IPS DF 6.9 (cell line): ENCODE measurements at places on chromosomes 11 and 22.

DNA sequence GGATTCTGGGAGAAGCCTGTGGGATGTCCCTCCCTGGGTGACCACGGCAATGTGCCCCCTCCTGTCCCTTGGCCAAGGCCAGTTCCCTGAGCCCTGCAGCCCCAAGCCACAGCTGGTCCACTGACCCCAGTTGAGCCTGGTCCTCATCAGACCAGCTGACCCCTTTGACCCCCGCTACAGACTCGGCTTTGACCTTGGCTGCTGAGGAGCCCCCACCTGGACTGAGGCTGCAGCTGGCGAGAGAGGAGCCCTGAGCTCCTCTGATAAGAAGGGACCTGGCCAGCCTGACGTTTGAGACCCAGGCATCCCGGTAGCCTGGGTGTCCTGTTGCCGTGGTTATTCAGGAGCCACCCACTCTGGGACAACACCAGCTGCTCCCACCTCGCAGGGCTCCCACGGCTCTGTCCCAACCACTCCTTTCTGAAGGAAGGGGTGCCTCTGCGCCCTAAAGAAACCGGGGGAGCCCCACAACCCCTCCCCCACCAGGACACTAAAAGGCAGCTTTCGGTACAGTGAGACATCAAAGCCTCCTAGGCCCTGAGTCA is 3.0 kb downstream of the ASCL2 start:
- DNase-seq, result no peak

GRCh38 chr11:133950874-133951326 is 5.9 kb downstream of the IGSF9B start:
- no peak for DNase-seq

- no peak for DNase-seq
These were observed 4.2 kb upstream of the HBD start for GRCh38 chr11:5238486-5238885.

DNA sequence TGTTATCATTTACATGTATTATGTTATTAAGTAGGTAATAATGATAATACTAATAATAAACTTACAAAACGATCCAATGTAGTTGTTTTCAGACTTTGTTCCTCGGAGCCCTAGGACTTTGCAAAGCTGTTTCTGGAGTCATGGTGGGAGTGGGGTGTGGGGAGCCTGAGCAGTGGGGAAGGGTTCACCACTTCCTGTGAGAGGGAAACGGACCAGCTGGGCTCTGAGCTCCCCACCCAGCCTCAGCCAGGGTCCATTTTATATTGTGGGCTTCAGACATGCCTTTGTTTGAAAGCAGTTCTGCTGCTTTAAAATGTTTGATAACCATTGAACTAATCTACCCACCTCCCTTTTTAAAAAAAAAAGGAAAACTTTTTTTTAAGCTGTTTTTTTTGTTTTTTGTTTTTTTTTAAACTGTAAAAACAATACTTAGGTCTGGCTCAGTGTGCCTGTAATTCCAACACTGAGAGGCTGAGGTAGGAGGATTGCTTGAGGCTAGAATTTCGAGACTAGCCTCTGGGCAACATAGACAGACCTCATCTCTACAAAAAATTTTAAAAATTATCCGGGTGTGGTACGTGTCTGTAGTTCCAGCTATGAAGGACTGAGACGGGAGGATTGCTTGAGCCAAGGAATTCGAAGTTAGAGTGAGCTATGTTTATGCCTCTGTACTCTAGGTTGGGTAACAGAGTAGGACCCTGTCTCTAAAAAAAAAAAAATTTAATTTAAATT is 7.0 kb downstream of the SERPING1 start:
- no peak for DNase-seq

DNA sequence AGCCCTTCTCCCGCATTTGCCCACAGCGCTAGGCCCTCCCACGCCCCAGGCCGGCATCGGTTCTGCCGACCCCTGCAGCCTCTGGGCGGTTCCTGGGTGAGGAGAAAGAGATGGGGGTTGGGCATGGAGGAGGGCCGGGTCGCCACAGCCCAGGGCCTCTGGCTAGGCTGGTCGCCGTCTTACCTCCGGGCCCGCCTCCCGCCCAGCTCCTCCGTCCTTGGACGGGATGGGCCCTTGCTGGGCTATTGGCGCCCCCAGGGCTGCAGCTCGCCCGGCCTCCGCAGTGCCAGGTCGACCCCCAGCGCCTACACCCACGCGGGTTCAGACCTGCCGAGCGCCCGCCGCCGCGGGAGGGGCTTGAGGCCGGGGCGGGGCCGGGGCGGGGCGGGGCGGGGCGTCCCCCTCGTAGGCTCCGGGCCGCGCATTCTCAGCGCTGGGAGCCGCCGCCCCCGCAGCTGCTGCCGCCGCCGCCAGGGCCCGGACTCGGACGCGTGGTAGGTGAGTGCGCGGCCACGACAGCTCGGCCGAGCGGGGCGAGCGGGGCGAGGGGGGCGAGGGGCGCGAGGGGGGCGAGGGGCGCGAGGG is at the start of gene CD151:
Gene CD151 (plus strand): TSS at position 424 of the 585 bp plus-strand sequence. CDS start 3,118 bp downstream, outside the sequence.
- no peak for DNase-seq

DNA sequence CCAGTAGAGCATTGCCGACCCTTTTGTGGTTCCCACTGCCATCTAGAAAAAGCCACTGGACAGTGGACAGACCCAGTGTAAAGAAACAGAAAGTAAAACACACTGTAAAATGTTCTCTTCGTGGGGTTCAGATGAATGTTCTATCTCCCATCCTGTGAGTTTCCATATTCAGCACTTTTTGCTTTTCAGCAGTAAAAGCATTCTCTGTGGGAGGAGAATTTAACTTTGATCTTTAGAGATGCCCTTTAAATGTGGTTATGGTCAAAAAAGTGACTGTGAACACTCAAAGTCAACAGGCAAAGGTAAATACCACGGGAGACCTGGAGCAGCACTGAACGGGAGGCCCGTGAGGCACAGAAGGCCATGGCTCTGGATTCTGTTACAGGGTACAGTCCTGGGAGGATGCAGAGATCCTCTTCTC is 53.9 kb downstream of the FLI1 start:
- DNase-seq, result no peak

DNA sequence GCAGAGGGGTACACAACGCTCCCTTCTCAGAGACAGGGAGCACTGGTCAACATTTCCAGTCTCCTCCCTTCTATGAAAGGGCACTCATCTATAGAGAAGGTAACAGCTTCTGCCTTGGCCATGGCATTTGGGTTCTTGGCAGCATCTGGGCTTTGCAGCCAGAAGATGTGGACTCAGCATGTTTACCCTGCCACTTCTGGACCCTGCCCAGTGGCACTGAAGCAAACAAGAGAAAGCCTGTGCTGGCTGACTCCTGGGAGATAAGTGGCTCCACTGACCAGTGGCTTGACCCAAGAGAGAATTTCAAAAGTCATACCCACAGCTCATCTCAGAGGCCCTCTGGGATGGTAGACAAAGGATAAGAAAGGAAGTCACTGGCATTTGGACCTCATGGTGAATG is 8.0 kb downstream of the CSNK2A3 start:
- no peak for DNase-seq

DNA sequence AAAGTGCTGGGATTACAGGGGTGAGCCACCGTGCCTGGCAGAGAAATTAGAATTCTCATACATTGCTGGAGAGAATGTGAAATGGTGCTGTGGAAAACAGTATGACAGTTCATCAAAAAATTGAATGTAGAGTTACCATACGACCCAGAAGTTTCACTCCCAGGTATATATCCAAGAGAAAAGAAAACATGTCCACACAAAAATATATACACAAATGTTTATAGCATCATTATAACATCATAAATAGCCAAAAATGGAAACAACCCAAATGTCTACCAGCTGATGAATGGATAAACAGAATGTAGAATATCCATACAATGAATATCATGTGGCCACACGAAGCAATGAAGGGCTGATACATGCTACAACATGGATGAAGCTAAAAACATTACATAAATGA is 34.6 kb downstream of the MED15 start:
- DNase-seq, result no peak

DNA sequence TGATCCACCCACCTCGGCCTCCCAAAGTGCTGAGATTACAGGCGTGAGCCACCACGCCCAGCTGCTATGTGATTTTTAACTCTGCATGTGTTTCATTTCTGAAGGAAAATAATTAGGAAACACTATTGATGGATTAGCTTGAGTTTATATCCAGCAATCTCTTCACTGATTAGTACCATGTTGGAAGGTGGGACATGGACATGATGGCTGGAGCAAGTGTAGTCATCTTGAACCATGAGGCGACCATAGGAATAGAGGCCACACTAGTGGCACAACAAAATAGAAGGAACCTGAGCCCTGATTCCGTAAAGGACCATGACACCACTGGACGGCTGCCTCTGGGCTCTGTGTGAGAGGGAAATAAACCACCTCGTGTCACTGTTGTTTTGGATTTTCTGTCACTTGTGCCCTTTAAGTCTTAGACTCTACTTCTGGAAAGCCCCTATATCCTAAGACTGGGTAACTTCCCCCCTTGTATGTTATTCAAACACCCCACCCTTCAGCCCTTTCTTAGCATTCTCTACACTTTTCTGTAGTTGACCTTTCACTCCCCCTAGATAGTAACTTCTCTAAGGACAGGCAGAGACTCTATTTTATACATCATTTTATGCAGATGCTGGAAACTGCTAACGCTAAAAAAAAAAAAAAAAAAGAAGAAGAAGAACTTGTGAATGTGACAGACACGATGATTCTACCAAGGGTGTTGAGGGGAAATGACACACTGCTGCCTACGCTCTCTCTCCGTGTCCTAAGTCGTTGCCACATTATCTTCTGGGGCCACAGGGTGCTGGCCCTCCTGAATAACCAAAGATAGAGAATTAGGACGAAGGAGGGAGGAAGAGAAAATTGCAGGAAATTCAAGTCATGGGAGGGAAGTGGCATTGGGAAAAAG is 2.7 kb upstream of the VPS37C start:
- DNase-seq, result no peak

- DNase-seq, result no peak
These were observed 36.6 kb downstream of the SC5D start for GRCh38 chr11:121328967-121329679.

DNA sequence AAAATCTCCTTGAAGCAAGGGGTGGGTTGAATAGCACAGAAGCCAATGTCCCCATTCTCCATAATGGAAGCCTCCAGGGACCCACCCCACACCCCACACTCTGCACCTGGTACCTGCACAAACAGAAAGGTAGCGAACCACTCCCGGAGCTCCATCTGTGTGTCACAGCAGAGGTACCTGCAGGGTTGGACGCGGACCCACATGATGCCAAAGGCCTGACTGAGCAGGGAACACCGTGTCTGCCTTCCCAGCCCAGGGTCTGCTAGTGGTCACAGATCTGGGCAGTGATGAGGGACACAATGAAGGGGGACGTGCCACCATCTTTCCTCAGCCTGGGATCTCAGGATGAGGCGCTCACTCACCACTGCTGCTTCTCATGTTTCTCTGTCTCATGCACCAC is 13.1 kb upstream of the PDE2A start:
- DNase-seq, result no peak

DNA sequence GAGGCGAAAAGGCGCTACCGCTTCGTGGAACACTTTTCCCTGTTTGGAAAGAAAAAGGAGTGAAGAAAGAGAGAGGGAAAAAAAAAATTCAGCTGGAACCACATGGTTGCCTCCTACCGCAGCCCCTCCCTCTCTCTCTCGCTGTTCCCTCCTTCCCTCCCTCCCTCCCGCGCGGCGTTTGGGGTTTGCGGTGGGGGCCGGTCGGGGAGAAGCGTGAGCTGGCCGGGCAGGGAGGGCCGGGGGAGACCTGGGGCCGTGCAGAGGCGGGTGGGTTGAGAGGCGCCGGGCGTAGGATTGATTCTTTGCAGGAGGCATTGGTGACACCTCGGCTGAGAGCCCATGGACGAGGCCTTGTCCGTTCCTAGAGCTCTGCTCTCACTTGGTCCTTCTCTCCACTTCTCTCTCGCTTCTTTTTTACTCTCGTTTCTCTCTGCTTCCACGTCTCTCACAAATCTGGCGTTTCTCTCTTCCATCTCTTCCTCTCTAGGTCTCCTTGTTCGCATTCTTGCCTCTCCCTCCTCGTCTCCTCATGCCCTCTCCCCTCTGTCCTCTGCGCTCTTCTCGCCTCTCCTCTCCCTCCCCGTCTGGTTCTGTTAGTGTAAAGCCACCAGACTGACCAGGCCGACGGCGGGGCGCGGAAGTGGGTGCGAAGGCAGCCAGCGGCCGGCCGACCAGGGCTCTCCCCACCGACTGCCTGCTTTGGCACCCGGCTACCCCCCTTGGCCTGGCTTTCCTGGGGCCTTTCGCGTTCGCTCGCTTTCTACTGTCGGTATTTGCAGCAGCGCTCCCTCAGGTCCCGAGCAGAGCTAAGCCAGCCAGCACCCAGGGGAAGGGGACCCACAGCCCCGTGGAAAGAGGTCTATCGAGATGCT is at the start of gene CLMP:
Gene CLMP (minus strand): TSS at position 61 of the 872 bp plus-strand sequence. CDS start 308 bp downstream, outside the sequence.
- no peak for DNase-seq

DNA sequence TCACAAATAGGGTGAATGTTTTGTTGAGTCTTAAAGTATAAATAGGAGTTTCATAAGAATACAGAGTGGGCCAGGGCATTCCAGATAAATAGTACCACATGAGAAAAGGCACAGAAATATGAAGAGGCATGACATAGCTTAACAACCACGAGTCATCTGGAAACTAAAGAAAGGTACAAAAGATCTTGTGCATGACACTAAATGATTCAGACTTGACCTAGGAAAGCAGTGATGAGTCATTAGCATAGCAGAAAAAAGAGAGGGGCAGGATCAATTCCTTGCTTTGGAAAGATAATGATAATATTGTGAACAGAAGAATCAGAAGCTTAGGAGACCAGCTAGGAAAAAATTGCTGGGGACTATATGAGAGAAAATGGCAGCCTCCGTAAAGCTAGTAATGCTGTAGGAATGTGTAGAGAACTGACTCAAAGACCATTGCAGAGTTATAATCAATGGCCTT is 47.6 kb upstream of the FIBIN start:
- DNase-seq, result no peak

GRCh38 chr22:36976606-36977005 is 42.6 kb downstream of the TST start:
- DNase-seq, result no peak

- no peak for DNase-seq
These were observed 215.3 kb downstream of the KCNA4 start for GRCh38 chr11:29801561-29801960.

DNA sequence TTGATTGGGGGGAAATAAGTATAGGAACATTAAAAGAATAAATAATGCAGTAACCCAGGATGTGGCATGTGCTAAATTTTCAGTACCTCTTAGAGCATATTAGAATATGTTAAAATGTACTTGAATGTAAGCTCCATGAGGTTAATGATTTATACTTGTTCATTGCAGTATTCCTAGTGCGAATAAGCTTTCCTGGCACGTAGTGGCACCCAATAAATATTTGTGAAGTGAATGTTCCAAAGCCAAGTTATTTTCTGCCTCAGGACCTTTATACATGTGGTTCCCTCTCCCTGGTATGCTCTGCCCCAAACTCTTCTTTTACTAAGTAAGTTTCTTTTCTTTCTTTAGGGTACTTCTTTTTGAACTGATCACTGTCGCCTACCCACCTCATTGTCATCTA is 118.8 kb downstream of the DBX1 start:
- DNase-seq, result no peak

- no peak for DNase-seq
These were observed 20.2 kb downstream of the SLC22A12 start for GRCh38 chr11:64611176-64611575.
